ENCODE measurements at places on chromosomes 1 and 21.

GRCh38 chr1:53137729-53138128 is 4.7 kb downstream of the SLC1A7 start:
- DNase-seq, result no peak

- no peak for DNase-seq
Measured at GRCh38 chr1:118223426-118223825, 38.4 kb upstream of the SPAG17 start.

- DNase-seq, result no peak
Measured at GRCh38 chr1:187928696-187929095, 1099.9 kb downstream of the PLA2G4A start.

DNA sequence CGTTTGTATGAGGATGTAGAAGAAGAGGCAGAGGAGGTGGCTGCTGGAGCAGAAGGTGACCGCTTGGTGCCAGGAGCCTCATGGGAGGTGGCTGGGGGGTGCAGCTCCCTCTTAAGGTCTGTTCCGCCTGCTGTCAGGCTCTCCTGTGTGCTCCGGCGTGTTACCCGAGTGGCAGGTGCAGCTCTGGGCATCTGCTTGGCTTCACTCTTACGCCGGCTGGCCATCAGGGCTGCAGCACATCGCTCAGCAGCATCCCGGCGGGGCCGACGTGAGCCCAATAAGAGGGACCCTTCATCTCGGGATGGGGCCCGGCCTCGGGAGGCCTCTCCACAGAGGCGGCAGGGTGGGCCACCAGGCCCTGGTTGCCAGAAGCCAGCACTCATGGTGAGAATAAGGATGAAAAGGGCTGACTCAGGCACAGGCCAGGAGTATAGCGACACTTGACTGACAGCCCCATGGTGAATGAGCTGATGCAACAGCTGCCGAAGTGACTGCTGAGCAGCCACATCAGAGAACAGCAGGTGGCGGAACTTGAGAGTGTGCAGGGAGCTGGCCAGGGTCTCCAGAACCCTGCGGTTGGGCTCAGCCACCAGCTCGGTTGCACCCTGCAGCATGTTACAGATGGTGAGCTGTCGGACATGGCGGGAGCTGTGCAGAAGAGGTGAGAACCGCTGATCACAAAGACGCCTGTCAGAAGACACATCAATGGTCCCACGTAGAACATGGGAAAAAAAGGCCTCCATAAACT is 17.5 kb downstream of the LRRC41 start:
- peak; percentile 40 for DNase-seq

DNA sequence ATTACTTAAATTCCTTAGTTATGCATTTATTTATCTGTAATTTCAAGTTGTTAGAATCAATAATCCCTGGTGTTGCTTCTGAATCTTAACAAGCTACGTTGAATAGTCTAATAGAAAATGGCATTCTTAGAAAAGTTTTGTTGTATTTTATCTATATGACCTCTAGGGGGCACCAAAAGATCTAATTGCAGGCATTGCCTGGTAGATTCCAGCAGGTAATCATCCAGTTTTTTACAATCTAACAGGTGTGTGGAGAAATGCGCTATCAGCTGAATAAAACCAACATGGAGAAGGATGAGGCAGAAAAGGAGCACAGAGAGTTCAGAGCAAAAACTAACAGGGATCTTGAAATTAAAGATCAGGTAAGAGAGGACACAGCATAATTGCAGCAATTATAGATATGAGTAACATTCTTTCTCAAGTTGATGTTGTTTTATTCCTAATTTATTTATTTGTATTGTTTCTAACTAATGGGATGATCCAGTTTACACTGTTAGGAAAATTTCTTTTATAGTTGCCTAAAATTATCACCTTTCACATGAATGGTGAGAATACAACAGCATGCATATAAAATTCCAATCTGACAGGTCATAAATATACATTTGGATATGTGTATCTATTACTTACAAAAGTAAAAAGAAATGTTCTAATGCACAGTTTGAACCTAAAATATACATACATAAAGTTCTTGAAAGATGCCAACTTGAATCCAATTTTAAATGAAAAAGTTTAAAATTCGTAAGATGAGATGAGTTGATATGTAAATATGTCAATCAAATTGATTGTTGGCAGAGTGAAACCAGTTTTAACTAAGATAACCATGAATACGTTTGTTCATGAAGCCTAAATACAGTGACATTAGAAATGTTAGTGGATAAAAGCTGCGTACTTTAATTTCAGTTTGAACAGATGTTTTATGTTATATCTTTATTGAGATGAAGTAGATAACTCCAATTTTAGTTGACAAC is 88.4 kb downstream of the SDCCAG8 start:
- peak; percentile 49 for DNase-seq

- no peak for DNase-seq
Measured at GRCh38 chr1:18107369-18108298, at the start of gene IGSF21. TSS of gene IGSF21 (plus strand) at chr1:18107798. CDS start at chr1:18108129, 331 bp downstream.
